Renal cortex interstitium (tissue), 15 donors: ENCODE measurements at places on chromosomes 12 and 14.
A peak's percentile ranks its signal among the peaks of the same experiment; 100 is the strongest.

DNA sequence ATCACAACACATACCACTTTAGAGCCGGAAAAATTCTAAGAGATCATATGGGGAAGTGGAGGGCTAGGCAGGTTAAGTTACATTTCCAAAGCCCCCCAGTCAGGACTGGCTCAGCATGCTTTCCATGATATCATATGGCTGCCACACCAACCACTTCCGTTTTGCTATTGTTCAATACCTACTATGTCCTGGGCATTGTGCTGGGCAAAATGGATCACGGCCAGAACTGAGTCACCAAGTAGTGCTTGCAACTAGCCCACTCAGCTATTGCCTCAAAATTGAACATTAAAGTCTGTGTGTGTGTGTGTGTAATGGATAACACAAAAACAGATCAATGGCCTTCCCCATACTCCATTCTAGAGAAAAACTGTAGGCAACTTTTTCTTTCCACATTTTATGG, 22.7 kb downstream of the WIF1 start:
- no peak for DNase-seq

DNA sequence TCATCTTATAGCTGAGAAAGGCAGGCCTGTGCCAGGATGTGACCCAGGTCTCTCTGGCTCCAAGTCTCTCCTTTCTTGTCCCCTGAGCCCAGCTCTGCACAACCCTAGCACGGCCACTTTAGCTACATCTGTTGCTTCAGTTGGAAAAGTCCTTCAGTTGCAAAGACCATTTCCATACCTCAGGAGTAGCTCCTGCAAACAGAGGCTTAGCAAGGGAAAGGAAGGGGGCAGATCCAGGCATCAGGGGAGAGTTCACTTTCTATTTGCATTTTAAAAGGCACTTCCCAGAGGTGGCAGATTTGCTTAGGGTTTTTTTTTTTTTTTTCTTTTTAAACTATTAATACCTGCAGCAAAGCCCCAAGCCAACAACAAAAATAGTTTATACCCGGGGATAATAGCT, 3.0 kb upstream of the PITPNM2 start:
- DNase-seq: no peak

DNA sequence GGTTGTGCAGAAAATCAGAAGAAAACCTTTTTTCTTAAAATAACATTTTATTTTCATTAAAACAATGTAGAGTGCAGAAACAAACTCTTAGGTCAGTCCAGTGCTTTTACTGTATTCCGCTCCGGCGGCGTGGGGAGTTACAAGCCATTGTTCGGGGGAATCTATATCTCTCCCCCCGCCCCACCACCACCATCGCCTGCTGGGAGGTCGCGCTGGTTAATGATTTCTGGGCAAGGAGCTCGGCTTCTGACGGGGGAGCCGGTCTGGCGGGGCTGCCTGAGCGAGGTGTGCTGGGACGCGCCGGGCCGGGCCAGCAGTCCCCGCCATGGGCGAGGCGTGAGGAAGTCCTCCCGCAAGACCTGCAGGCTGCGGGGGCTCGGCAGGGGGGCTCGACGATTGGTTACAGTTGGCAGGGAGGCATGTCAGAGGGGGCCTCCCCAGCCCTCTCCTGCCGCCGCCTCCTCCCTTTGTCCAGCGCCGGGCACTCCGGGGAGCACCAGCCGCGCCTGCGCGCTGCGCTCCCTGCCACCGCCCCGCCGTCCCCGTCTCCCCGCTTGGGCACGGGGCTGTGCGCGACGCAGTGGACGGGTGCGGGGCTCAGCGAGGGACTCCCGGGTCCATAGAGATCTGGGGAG, 1.0 kb upstream of the DUSP6 start:
- peak; percentile 76 for DNase-seq

DNA sequence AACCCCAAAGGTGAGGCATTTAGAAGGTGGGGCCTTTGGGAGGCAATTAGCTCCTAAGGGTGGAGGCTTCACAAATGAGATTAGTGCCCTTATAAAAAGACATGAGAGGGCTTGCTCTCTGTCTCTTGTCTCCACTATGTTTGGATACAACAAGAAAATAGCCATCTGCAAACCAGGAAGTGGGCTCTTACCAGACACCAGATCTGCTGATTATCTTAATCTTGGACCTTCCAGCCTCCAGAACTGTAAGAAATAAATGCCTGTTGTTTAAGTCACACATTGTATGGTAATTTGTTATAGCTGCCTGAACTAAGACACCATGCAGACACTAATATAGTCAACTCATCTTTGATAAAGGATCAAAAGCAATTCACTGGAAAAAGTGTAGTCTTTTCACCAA, 34.4 kb downstream of the TMEM116 start:
- no peak for DNase-seq

- DNase-seq: peak; percentile 23
Measured at GRCh38 chr12:32107359-32108267, 966 bp downstream of the BICD1 start.

DNA sequence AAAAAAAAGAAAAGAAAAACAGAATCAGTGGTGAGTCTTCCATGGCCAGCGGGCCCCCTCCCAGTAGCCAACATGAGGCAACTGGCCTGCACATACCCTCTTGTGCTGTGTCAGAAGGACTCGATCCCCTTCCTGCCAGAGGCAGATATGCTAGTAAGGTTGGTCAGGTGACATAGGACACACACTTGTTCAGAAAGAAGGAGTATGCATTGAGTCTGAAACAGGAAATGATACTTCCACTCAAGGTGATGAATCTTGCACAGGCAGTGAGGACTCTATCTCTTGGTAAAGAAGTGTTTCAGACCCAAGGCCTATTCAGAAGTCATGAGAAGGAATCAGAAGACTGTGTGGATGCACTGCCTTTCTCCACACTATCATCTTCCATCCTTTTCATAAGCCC, 269.7 kb upstream of the FAR2 start:
- DNase-seq: no peak

- DNase-seq: no peak
Measured at GRCh38 chr12:15212930-15213329, 8.3 kb downstream of the RERG start.

DNA sequence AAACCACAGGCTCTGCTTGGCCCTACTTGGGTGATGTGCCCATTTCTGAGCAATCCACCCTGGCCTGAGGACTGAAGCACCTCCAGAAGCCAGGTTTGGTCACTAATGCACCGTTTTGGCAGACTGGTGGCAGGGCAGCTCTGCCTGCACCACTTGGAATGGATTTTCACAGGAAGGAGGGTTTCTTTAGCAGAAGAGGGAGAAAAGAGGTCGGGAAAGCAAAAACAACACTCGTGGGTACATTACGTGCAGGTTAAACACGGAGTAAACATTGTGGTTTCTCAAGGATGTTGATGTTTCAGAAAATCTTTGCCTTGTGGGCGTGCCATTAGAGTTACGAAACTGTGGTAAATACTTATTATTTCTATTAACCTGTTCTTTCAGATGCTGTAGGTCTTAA, 70.8 kb downstream of the KCNA5 start:
- DNase-seq: no peak

DNA sequence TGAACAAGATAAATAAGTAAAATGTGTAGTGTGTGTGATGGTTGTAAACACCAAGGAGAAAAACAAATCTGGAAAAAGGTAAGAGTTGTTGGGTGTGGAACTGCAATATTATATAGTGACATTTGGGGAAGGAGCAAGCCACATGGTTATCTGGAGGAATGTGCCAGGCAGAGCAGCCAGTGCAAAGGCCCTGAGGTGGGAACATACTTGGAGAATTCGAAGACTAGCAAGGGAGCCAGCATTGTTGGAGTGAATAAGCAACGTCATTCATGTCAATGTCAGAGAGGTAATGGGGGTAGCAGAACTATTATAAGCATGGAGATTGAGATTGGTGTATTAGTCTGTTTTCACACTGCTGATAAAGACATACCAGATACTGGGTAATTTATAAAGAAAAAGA, 241.5 kb upstream of the LHX5 start:
- no peak for DNase-seq

- DNase-seq: no peak
Measured at GRCh38 chr12:123836292-123836691, 74.2 kb downstream of the DNAH10 start.

DNA sequence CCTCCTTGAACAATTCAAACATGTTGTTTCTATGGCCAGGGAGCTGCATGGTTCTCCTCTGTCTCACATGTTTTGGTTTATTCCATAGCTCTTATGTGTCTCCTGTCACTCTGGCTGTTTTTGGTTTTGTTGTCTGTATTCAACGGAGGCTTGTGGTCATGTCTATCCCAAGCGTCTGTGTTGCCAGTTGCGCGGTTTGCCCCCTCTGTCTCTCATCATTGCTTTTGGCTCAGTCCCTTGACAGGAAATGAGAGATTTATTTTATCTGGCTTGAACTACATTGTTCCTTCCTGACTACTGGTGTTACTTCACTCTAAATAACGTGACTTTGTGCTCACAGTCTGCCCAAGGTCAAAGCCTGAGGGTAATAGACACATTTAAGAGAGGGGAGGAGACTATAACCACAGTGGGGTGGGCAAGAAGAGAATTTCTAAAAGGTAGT, 96.4 kb upstream of the SOX5 start:
- no peak for DNase-seq
